HCT116 (cell line): ENCODE measurements at places on chromosomes 13 and 19. TPM values are rescaled to one million over a fixed set of nuclear protein-coding genes. Genes with fewer than 3 reads are reported as not detected.

PRR22 gene
- 13.5 TPM for total RNA-seq

CDADC1 gene
- total RNA-seq: 7.6 TPM

ZNF383 gene
- total RNA-seq: 6.6 TPM

GRCh38 chr19:39982883-39983282, 11.9 kb downstream of the PSMC4 start:
- DNase-seq: no peak
- no peaks in the 10 kb centered on the region for H3K4me1 ChIP-seq
- no peaks in the 10 kb centered on the region for H3K27me3 ChIP-seq
- H3K27ac ChIP-seq: no peak overlapping the region

- H3K36me3 ChIP-seq: no peaks in the 10 kb centered on the region
- no peak for DNase-seq
- no peaks in the 10 kb centered on the region for H3K4me1 ChIP-seq
- H3K27ac ChIP-seq: no peak overlapping the region
Measured at GRCh38 chr13:102089177-102089576, 312.7 kb downstream of the FGF14 start.

GRCh38 chr19:7440188-7440975, 48.5 kb downstream of the PEX11G start:
- H3K27ac ChIP-seq: no peak overlapping the region
- DNase-seq: no peak
- no peaks in the 10 kb centered on the region for H3K27me3 ChIP-seq
- H3K4me1 ChIP-seq: no peaks in the 10 kb centered on the region

GRCh38 chr13:39870197-39870747, 214.8 kb downstream of the COG6 start:
- H3K27me3 ChIP-seq: peaks cover 26% of the 10 kb centered on the region; the same call in 1 of the 2 replicates
- H3K4me1 ChIP-seq: no peaks in the 10 kb centered on the region
- H3K36me3 ChIP-seq: no peaks in the 10 kb centered on the region
- H3K4me3 ChIP-seq: no peak overlapping the region
- no peak overlapping the region for H3K27ac ChIP-seq
